ENCODE measurements at places on chromosomes 4 and X. TPM values are rescaled to one million over a fixed set of nuclear protein-coding genes. Genes with fewer than 3 reads are reported as not detected.

DNA sequence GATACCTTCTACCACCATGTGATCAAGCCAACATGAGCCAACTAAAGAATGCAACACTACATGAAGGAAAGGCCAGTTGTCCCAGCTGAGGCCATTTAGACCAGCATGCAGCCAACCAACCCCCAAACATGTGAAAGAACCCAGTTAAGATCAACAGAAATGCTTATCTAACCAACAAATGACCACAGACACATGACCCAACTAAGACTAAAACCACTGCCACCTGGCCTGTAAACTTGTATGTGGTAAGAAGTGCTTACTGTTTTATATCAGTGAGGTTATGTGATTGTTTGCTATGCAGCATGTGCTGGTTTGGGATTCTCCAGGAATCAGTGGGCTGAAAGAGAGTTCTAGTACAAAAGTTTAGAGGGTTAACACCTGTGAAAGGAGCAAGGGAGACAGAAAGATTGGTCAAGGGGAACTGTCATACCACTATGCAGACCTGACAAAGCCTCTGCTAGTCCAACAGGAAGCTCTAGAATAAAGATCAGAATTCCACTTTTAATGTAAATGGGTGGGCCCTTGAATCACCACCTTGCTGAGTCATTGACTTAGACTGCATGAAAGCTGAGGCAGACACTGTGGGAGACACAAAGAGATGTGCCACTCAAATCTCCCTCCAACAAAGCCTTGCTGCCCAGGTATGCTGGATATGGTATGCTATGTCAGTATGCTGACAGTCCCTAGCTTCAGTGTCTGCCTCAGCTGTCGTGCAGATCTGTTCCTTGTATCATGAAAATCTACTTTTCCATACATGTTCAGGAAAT is 6.1 kb upstream of the SH3D19 start:
- DNase-seq: no peak
- no peak overlapping the region for H3K4me3 ChIP-seq
- H3K27me3 ChIP-seq: peaks cover 6% of the 10 kb centered on the region
- H3K27ac ChIP-seq: no peak overlapping the region
- no peaks in the 10 kb centered on the region for H3K4me1 ChIP-seq
- H3K36me3 ChIP-seq: no peaks in the 10 kb centered on the region

PIM2 gene
- total RNA-seq: 16.6 TPM

GRCh38 chr4:115489279-115489678 is 375.9 kb upstream of the NDST4 start:
- H3K36me3 ChIP-seq: no peaks in the 10 kb centered on the region
- no peak overlapping the region for H3K4me3 ChIP-seq
- H3K27me3 ChIP-seq: no peaks in the 10 kb centered on the region
- no peak for DNase-seq
- H3K4me1 ChIP-seq: peaks cover 4% of the 10 kb centered on the region

- no peaks in the 10 kb centered on the region for H3K4me1 ChIP-seq
- H3K4me3 ChIP-seq: no peak overlapping the region
- no peaks in the 10 kb centered on the region for H3K27me3 ChIP-seq
- H3K27ac ChIP-seq: no peak overlapping the region
- no peak for DNase-seq
- no peaks in the 10 kb centered on the region for H3K36me3 ChIP-seq
Observed at GRCh38 chr4:10086506-10087120, 30.0 kb downstream of the WDR1 start.

TCEAL6 gene
- not detected for total RNA-seq

- H3K36me3 ChIP-seq: no peaks in the 10 kb centered on the region
- peaks cover 5% of the 10 kb centered on the region for H3K4me1 ChIP-seq
- no peaks in the 10 kb centered on the region for H3K27me3 ChIP-seq
- no peak overlapping the region for H3K4me3 ChIP-seq
- DNase-seq: no peak
Observed at GRCh38 chr4:89137695-89138094, 26.4 kb downstream of the TIGD2 start.

DNA sequence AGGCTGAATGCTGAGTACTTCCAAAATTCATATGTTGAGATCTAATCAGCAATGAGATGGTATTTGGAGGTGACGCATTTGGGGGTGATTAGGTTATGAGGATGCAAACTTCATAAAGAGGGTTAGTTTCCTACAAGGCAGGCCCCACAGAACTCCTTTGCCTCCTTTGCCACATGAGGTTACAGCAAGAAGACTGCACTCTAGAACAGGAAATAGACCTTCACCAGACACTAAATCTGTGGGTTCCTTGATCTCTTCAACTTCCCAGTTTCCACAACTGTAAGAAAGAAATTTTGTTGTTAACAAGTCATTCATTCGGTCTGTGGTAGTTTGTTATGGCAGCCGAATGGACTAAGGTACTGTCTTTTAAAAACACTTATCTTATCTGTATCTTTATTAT is 681.9 kb upstream of the HS3ST1 start:
- H3K27ac ChIP-seq: no peak overlapping the region
- no peaks in the 10 kb centered on the region for H3K4me1 ChIP-seq
- no peaks in the 10 kb centered on the region for H3K27me3 ChIP-seq
- DNase-seq: no peak
- no peak overlapping the region for H3K4me3 ChIP-seq

HEPH gene
- 168 TPM for total RNA-seq

- H3K4me3 ChIP-seq: no peak overlapping the region
- no peaks in the 10 kb centered on the region for H3K36me3 ChIP-seq
- no peaks in the 10 kb centered on the region for H3K4me1 ChIP-seq
- no peak overlapping the region for H3K27ac ChIP-seq
Observed at GRCh38 chr4:7546809-7547367, 112.2 kb upstream of the PSAPL1 start.

DGAT2L6 gene
- not detected for total RNA-seq

GRCh38 chr4:77342170-77342810 is 185.3 kb downstream of the CCNG2 start:
- no peaks in the 10 kb centered on the region for H3K36me3 ChIP-seq
- no peaks in the 10 kb centered on the region for H3K27me3 ChIP-seq
- DNase-seq: no peak
- no peaks in the 10 kb centered on the region for H3K4me1 ChIP-seq

CXCL13 gene
- not detected for total RNA-seq

- H3K27me3 ChIP-seq: no peaks in the 10 kb centered on the region
- H3K36me3 ChIP-seq: no peaks in the 10 kb centered on the region
- no peak overlapping the region for H3K4me3 ChIP-seq
- no peak overlapping the region for H3K27ac ChIP-seq
- no peak for DNase-seq
Observed at GRCh38 chrX:71669492-71669891, 2.1 kb downstream of the LOC101059915 start.

- H3K4me3 ChIP-seq: no peak overlapping the region
- H3K27ac ChIP-seq: no peak overlapping the region
- no peaks in the 10 kb centered on the region for H3K36me3 ChIP-seq
- no peak for DNase-seq
- H3K4me1 ChIP-seq: no peaks in the 10 kb centered on the region
Observed at GRCh38 chr4:70518716-70519115, 347 bp downstream of the AMTN start.

BMPR1B gene
- total RNA-seq: 1.4 TPM

GAGE12E gene
- total RNA-seq: not detected

MAMLD1 gene
- total RNA-seq: 0.25 TPM

OPRPN gene
- total RNA-seq: not detected

- no peak for DNase-seq
- H3K4me1 ChIP-seq: no peaks in the 10 kb centered on the region
- H3K27me3 ChIP-seq: no peaks in the 10 kb centered on the region
- H3K36me3 ChIP-seq: no peaks in the 10 kb centered on the region
- H3K27ac ChIP-seq: no peak overlapping the region
Observed at GRCh38 chr4:184238072-184238745, 20.5 kb upstream of the ENPP6 start.

MTTP gene
- 1.1 TPM for total RNA-seq

DNA sequence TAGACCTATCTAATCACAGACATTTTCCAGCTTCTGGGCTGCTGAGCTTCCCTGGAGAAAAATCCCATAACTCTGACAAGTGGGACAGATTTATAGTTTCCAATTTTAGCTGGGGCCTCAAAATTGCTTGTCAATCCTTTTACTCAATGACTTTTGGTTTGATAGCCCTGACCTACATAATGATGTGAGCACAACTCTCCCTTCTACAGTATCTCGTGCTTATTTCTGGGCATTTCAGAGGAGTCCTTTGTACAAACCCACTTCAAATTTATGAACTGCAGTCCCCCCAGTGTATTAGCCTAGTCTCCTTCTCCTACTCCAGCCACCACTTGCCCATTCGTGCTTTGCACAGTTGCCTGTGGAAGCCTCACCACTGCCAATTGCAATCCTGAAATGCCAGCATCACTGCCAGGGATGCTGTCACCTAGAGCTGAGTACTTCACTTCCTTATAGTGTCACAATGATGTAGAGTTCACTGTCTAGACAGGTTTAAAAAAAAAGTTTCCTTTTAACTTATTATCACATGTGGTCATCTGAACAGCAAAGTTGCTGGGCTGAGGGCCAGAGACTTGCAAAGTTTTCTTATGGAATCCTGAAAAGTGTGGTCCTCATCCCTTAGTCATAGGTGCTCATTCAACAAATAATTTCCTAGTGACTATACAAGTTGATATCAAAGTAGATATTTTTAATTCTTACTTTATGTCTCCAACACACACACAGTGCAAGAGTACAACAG is 21.2 kb downstream of the TRAM1L1 start:
- H3K36me3 ChIP-seq: no peaks in the 10 kb centered on the region
- H3K27ac ChIP-seq: no peak overlapping the region
- DNase-seq: no peak
- H3K4me1 ChIP-seq: no peaks in the 10 kb centered on the region

- H3K27me3 ChIP-seq: no peaks in the 10 kb centered on the region
- H3K4me1 ChIP-seq: no peaks in the 10 kb centered on the region
Observed at GRCh38 chr4:188041721-188042120, 46.1 kb downstream of the ZFP42 start.

DNA sequence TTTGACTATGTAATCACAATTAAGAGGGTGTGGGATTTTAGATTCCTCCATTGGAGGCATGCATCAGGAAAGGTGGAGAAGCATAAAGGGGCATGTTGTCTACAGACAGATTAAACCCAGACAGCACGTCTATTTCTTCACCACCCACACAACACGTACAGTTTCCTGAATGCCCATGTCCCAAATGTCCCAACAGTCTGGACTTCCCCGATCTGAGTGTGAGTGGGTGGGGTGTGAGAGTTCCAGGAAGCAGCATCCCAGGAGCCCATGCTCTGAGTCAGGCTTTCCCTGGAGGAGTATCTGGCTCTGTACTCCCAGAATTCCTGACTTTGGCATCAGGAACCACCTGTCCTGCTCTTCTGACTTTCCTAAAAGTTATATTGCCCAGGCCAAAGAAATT is 30.8 kb upstream of the NDP start:
- H3K27me3 ChIP-seq: no peaks in the 10 kb centered on the region
- H3K27ac ChIP-seq: no peak overlapping the region
- DNase-seq: no peak
- no peaks in the 10 kb centered on the region for H3K4me1 ChIP-seq

- no peak overlapping the region for H3K4me3 ChIP-seq
- no peaks in the 10 kb centered on the region for H3K36me3 ChIP-seq
Observed at GRCh38 chrX:44733931-44734330, 109.9 kb upstream of the DUSP21 start.

DNA sequence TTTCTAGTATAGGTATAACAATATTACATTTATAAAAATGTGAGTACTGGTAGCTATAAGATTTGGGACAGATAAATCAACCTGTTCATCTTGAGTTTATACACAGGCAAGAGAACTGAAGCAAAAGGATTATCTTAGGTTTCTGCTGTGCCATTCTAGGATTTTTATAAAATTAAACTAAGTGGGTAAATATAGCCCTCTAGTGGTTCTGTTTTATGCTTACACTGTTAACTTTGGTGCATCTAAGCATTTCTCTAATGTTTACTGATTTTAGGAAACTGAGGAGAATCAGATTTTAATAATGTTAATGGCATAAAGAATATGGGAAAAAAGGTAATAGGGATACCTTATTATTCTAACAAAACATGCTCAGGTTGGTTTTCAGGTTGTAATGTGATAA is 1.1 kb upstream of the RRH start:
- no peak overlapping the region for H3K27ac ChIP-seq
- DNase-seq: no peak
- H3K36me3 ChIP-seq: peaks cover 17% of the 10 kb centered on the region

DNA sequence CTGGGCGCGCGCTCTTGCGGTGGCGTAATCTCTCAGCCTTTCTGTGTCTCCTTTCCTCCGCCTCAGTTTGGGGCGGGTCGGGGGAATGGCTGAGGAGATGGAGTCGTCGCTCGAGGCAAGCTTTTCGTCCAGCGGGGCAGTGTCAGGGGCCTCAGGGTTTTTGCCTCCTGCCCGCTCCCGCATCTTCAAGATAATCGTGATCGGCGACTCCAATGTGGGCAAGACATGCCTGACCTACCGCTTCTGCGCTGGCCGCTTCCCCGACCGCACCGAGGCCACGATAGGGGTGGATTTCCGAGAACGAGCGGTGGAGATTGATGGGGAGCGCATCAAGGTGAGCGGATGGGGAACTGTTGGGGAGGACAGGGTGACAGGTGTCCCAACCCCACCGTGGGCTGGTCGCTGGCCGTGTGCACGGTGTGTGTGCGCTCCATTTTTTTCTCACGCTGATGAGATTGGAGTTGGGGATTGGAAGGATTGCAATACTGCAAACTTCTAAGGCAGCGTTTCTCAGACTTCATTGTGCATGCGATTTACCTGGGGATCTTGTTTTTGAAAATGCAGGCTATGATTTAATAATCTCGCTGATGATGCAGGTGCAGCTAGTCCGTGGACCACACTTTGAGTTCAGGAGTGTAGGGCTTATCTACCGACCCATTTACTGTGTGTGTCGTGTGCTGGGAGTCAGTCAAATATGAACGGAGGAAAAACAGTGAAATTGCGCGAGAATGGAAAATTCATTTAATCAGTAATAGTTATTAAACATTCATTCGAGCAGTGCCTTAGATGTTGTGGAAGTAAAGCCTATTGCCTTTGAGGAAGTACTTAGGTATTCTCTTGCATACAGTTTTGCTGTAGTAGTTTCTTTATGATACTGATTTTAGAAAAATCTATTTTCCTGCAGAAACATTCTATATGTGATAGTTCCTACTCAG is at the start of gene RAB33B:
Gene RAB33B, plus strand, starts transcription at position 11 of the 935 bp plus-strand sequence. Its CDS starts 75 bp downstream, at position 86.
- H3K4me1 ChIP-seq: peaks cover 33% of the 10 kb centered on the region
- no peaks in the 10 kb centered on the region for H3K27me3 ChIP-seq
- H3K4me3 ChIP-seq: peak within 1 kb of the TSS; percentile 81
- H3K36me3 ChIP-seq: no peaks in the 10 kb centered on the region
- DNase-seq: peak; percentile 95

DNA sequence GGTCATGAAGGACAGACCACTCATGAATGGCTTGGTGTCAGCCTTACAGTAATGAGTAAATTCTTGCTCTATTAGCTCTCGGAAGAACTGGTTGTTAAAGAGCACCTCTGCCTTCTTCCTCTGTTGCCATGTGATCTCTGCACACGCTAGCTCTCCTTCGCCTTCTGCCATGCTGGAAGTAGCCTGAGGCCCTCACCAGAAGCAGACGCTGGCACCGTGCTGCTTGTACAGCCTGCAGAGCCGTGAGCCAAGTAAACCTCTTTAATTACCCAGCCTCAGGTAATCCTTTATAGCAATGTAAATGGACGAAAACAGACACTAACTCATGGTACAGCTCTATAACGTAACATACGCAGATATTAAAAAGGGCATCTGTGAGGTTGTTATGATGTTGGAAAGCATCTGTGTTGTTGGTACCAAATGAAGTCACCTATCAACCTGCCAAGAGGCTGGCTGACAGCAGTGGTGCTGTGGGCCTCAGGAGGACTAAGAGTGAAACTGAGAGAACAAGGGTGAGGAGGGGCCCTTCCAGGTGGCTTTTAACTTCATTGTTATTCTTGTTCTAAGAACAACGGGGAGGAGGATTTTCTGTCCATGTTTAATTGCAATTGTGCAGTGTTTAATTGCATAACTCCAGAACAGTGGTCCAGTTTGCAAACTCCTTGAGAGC is 69.2 kb downstream of the CRMP1 start:
- H3K4me1 ChIP-seq: no peaks in the 10 kb centered on the region
- H3K36me3 ChIP-seq: peaks cover 1% of the 10 kb centered on the region
- DNase-seq: no peak
- H3K4me3 ChIP-seq: no peak overlapping the region
- H3K27ac ChIP-seq: no peak overlapping the region

Data from neural progenitor cell (in vitro differentiated cells).